Activated naive CD4-positive, alpha-beta T cell treated with anti-CD3 and anti-CD28 coated beads, Interleukin-2, amount 10 ng/mL, durations not matched to agents 7 days and 5 days (primary cell): ENCODE measurements at places on chromosomes 5 and 9.

DNA sequence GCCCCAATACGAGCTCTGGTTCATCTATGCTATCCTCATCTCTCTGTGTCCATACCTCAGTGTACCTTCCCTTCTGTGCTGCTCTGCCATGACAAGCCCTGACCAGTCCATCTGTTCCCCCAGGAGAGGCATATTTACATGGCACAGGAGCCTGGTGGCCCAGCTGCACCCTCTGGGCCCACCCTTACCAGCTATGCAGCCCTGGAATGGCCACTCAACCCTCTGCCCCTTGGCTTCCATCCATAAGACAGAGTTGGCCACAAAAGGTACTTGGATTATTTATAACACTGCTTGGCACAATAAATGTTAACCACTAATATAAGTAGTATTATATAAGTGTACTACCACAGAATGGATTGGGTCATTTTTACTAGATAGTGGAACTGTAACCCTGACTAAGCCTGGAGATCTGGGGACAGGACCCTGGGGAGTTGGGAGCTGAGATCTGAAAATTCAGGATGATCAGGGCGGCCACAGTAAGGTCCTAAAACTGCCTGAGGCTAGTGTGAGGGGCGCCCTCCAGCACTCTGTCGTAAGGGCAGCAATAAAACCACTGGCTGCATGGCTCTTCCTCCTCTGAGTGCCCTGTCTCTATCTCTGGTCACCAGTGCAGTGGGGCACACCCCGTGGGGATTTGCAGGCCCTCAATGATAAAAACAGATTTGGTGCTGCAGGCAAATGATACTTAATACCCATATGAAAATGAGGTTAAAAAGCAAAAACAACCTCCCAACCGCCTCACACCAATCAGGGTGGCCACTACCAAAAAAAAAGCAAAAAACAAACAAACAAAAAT, 65.8 kb downstream of the SEMA4D start:
- DNase-seq: no peak

DNA sequence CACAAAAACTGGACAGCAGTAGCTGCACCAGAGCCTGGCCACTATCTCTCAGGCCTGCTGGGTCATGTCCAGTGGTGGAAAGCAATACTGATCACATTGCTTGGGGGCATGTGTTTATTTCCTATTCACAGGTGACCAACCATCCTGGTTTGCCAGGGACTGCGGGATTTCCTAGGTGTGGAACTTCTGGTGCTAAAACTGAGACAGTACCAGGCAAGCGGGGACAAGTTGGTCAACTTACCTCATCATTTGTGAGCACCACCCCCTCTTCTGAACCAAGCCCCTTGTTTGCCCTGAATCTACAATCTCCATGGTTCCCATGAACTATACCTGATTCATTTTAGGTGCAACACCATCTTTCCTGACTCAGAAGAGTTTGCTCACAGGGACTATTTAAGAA, 81.3 kb downstream of the TNC start:
- no peak for DNase-seq

- no peak for DNase-seq
Measured at GRCh38 chr5:95471942-95472341, 80.8 kb downstream of the FAM81B start.

GRCh38 chr9:17280350-17281012, 145.6 kb downstream of the CNTLN start:
- no peak for DNase-seq

GRCh38 chr9:75962013-75962661, 71.7 kb downstream of the PCSK5 start:
- DNase-seq: no peak

DNA sequence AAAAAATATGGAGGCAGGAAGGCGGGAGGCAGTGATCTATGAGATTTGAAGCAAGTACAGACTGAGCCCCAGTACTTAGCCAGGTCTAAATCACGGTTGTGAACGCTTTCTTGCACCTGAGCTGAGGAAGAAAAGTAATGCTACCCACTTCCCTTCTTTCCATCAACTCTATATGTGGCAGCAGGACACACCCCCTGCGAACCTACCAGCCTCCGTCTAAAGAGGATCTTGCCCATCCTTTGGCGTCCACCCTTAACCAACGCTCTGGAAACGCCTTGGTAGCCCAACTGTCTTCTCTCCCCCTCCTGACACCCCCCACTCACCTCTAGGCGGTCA, 545 bp downstream of the HMGCS1 start:
- no peak for DNase-seq

DNA sequence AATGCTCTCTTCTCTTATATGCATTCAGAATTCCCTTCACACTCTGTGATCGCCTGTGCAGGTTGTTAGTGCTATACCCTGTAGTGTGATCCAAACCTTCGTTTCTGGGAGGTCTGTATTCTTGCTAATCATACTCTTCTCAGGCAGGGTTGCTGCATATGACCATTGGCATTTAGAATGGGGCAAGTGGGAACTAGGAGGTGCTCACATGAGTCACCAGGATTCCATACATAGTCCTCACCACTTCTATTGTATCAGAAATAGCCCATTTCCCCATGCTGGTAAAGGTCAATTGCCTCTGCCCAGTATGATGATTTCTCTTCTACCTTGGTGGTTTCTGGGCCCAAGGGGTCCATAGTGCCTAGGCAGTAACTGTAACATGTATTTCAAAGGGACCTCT, 443.5 kb upstream of the CDH6 start:
- DNase-seq: no peak

- no peak for DNase-seq
Measured at GRCh38 chr5:124454081-124454480, 292.4 kb downstream of the ZNF608 start.

DNA sequence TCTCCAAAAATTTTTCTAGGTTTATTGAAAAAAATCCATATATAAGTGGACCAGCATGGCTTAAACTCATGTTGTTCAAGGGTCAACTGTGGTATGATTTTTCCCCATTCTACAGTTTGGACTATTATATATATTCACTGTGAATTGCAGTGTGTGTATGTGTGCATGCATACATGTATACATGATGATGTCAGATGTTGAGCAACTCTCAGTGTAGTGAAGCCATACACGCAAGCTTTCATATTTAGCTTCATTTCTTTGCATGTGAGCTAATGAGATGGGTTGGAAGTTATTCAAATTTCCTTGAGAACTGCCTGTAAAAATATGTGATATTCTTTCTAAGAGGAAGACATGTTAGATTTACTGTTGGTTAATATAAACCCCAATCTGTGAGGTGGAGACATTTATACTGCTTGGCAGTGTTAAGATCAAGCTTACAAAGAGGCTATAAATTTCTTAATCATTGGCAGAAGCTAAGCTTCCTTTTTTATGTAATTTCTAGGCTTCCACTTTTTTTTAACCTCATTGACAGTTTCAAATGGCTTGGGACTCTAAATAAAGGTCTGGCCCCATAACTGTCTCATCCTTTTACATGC, 134.8 kb downstream of the GABRG2 start:
- no peak for DNase-seq

GRCh38 chr9:121661328-121661727, 9.9 kb downstream of the DAB2IP start:
- DNase-seq: no peak

- no peak for DNase-seq
Measured at GRCh38 chr9:114685951-114686350, 4.0 kb upstream of the TEX48 start.

GRCh38 chr9:133839822-133840329, 101.7 kb upstream of the SARDH start:
- DNase-seq: no peak

GRCh38 chr5:170132269-170132975, 26.7 kb downstream of the FOXI1 start:
- no peak for DNase-seq

DNA sequence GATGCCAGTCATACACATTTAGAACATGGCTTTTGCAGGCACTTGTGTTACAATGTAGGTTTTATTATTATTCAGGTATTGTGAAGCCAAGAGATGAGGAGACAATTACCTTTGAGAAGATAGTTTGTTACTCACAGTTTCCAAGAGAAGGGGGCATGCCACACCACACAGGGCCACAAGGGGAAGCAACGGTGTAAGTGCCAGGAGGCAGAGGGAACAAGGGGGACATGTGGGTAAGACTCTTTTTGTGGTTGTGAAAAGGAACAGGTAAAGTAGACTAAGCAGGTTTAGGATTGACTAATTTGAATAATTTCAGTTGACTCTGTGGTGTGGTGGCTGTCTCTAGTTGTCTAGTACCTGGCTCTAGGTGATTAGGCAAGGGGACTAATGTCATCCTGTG, 191.2 kb downstream of the TRPM6 start:
- no peak for DNase-seq

DNA sequence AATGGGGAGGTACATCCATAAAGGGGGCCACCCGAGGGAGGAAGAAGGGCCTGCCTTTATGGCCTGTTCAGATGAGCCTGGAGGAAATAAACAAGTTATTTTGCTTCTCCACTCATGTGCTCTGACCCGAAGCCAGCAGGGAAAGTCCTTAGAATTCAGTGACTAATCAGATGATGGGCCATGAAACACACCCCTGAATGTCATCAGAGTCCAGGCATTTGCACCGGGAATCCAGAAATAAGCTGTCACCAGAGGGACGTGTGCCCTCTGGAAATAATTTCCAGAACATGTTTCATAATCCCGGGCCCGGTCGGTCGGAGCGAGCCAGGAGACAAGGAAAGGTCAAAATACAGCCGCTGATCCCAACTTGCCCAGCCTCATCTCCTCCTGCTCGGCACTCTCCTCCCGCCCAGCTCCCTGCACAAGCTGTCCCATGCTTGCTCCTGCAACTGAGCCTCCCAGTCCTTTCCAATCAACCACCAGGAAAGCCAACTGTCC, 73.6 kb upstream of the ZNF622 start:
- DNase-seq: no peak

GRCh38 chr9:135939351-135940265, 21.6 kb downstream of the UBAC1 start:
- peak; percentile 31 for DNase-seq

DNA sequence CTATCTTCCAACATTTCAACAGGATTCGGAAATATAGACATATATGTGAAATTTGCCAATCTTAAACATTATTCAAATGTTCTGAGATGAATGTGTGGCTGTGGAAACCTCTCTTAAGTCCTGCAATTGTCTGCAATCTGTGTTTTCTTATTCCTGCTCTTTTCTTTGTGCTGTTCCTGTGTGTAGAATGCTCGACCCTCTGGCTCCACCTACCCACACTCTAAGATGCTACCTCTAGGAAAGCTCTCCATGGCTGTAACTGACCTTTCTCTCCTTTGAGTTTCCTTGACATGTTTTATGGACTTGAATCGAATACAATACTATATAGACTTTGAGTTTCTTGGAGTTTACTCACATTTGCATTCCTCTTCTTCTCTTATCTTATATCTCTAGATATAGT, 120.6 kb upstream of the ASTN2 start:
- no peak for DNase-seq

DNA sequence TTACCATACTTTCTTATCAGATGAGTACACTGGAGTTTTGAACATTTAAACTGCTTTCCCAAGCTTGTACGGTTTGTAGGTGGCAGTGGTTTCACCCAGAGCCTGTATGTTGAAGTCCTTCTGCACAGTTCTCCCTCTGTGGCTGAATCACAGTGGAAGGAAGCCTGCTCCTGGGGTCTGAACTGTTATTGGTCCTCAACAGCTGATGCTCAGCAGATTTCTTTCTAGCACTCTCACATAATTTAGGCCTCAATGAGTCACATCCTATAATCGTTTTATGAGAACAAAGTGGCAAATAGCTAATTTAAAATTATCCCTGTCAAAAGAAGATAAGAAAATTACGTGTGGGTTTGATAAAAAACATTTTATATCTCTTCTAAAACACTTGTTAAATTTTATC, 229.7 kb downstream of the TLE4 start:
- no peak for DNase-seq

GRCh38 chr5:36066540-36067210, at the start of gene UGT3A2:
Gene UGT3A2 (minus strand): TSS chr5:36066882. CDS start chr5:36066789, 93 bp downstream.
- DNase-seq: no peak

DNA sequence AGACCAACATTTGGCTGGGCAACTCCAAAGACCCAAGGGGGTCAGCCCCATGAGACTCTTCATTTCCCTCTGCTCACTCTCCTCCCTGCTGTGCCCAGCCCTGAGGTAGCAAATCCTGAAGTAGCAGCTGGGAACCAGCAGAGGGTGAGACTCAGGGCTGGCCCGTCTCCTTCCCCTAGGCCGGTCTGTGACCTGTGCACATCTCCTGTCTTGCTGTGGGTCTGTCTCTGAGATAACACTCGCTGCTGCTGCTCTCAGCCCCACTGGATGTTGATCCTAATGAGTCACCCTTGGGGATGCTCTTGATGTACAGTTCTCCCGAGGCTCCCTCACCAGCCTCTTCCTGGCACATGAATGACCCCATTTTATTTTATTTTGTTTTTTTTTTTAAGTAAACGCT, 7.3 kb upstream of the OR2V1 start:
- DNase-seq: no peak

- no peak for DNase-seq
Measured at GRCh38 chr5:177980743-177981151, 15.3 kb downstream of the PROP1 start.

DNA sequence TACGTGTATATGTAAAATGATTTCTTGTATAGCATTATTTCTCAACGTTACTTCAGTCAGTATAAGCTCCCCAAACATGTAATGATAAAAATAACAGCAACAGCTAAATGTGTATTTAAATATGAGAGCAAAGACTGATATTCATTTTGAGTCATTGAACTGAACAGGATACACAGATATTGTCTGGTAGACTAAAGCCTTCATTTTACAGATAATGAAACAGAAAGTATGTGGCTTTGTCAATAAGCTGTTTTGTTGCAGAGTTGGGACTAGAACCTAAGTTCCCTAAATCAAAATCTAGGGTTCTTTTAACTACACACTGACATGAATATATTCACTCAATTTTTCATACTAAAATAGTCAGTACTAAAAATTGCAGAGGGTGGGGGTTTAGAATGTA, 80.4 kb upstream of the MARCHF11 start:
- no peak for DNase-seq

DNA sequence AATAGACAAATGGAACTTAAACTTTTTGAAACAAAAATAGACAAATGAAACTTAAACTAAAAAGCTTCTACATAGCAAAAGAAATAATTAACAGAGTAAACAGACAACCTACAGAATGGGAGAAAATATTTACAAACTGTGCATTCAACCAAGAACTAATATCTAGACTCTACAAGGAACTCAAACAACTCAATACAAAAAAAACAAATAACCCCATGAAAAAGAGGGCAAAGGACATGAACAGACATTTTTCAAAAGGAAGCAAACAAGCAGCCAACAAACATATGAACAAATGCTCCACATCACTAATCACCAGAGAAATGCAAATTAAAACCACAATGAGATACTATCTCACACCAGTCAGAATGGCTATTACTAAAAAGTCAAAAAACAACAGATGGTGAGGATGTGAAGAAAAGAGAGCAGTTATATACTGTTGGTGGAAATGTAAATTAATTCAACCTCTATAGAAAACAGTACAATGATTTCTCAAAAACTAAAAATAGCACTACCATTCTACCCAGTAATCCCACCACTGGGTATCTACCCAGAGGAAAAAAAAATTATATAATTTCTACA, 170.8 kb upstream of the RGMB start:
- no peak for DNase-seq

- no peak for DNase-seq
Measured at GRCh38 chr9:37255944-37256862, 135.8 kb downstream of the ZCCHC7 start.
